Brain pericyte (primary cell): ENCODE measurements at places on chromosomes 11 and 22.

- no peak for DNase-seq
Observed at GRCh38 chr11:96063053-96063452, 139.1 kb upstream of the MTMR2 start.

DNA sequence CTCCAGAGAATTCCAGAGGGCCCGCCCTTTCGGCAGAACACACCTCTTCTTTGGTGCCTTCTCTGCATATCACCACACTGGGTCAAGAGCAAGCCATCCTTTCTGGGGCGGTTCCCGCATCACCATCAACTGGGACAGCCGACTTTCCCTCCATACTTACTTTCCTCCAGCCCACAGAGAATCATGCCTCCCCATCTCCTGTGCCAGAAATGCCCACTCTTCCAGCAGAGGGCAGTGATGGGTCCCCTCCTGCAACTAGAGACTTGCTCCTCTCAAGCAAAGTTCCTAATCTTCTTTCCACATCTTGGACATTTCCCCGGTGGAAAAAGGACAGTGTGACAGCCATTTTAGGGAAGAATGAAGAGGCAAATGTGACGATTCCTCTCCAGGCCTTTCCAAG is 157.7 kb downstream of the C11orf91 start:
- DNase-seq, result no peak

- DNase-seq, result no peak
Observed at GRCh38 chr11:117792241-117792640, 4.8 kb downstream of the DSCAML1 start.

DNA sequence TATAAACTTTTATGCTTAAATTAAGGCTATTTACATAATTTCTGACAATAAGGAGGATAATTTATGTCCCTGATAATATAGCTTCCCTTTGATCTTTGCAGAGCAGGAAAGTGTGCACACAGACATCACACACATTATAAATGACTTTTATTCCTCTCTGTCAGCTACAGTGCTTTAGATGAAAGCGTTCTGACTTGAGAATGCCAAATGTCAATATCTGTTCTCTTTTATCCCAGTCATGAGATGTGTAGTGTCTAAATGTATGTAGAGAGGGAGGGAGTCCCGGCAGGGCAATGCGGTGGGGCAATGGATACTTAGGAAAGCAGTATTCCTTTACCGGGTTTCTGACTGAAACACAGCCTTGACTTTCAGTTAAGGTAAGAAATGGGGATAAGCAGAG is 225.4 kb upstream of the CHORDC1 start:
- no peak for DNase-seq

GRCh38 chr22:39445678-39446077 is 11.1 kb upstream of the MGAT3 start:
- DNase-seq, result no peak

- peak; percentile 90 for DNase-seq
Observed at GRCh38 chr11:443542-444199, 1.9 kb upstream of the ANO9 start.

DNA sequence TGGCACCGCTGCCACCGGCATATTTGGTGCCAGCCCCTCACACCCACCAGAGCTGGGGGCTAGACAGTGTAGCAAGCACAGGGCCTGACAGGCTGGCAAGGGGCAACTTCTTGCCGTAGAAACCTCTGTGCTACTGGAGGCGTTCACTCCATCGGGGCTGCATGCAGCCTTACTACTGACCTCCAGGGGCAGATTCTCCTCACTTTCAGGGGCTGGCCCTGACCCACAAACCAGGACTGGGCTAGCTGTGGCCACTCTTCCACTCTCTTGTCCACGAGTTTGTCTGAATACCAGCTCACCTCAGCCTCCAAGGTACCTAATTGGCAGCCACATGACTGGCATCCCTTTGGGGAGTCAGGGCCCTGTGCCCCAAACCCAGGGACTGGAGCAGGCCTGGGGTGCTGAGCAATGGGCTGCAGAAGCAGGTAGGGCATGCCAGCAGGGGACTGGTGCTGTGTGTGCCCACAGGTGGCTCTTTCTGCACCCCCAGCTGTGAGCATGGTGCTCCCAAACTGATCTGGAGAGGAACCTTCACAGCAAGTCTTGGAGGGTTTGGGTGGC is 2.1 kb upstream of the LMO1 start:
- DNase-seq, result no peak

GRCh38 chr11:33362051-33362910 is 105.1 kb downstream of the HIPK3 start:
- no peak for DNase-seq

DNA sequence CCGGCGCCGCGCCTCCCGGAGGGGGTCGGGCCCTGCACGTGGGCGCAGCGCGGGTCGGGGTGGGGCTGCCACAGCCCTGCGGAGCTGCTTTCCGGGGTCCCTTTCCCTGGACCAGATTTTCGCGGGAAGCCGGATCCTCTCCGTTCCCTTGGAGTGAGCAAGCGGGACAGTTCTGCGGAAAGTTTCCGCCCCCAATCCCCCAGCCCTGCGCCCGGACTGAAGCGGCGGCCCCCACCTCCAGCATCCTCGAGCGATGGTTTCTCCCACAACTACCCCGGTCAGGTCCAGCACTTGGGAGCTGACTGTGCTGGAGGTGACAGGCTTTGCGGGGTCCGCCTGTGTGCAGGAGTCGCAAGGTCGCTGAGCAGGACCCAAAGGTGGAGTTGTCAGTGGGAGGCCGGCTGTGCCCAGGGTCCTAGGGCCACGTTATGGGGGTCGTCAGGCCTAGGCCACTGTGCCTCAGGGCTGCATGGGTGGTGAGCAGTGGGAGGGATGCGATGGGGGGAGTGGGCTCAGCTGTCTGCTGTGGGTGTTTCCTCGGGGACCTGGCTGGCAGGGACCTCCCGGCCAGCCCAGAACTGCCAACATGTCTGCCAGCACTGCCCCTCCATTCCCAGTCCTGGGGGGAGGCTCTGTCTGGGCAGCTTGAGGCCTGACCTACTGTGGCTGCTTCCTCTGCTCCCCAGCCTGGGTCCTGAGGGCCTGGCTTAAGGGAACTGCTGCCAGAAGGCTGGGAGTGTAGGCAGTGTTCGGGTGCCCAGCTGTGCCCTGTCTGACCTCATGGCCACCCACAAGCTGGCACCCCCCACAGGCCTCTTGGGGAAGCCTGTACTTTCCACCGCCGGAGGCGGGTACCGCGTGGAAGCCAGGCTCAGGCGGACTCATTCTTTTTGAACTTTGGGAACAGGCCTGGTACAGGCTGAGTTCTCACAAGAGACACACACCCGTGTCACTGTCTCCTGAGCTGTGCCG is 726 bp downstream of the ST3GAL4 start:
- no peak for DNase-seq

DNA sequence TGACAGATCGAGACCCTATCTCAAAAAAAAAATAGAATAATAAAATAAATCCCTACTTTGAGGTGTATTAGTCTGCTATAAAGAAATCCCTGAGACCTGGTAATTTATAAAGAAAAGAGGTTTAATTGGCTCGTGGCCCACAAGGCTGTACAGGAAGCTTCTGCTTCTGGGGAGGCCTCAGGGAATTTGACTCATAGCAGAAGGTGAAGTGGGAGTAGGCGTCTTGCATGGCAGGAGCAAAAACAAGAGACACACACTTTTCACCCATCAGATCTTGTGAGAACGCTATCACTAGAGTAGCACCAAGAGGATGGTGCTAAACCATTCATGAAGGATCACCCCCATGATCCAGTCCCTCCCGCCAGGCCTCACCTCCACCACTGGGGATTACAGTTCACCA is 29.2 kb downstream of the CDPF1 start:
- DNase-seq, result no peak

DNA sequence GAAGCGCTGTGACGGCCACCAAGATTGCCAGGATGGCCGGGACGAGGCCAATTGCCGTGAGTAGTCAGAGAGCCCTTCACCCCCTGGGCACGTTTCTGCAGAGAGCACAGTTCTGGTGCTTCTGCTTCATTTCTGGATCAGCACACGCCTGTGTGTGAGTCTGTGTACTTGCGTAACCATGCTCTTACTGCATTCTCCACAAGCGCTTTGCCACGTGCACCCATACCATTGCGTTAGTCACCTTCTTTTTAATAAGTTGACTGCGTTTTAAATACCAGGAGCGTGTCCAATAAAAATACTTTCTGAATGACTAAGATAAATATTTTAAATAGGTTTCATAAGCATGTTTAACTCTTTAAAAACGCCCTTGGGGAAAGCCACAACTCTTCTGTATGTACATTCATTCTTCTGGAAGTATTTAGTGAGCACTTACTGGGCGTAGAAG is 143.0 kb upstream of the SORL1-AS1 start:
- peak; percentile 41 for DNase-seq
